NCI-H446 (cell line): ENCODE measurements at places on chromosomes 4 and X.

- no peak for DNase-seq
Measured at GRCh38 chr4:97457253-97457652, 686.0 kb downstream of the STPG2 start.

GRCh38 chr4:71201057-71201456, 137.8 kb upstream of the SLC4A4 start:
- no peak for DNase-seq

DNA sequence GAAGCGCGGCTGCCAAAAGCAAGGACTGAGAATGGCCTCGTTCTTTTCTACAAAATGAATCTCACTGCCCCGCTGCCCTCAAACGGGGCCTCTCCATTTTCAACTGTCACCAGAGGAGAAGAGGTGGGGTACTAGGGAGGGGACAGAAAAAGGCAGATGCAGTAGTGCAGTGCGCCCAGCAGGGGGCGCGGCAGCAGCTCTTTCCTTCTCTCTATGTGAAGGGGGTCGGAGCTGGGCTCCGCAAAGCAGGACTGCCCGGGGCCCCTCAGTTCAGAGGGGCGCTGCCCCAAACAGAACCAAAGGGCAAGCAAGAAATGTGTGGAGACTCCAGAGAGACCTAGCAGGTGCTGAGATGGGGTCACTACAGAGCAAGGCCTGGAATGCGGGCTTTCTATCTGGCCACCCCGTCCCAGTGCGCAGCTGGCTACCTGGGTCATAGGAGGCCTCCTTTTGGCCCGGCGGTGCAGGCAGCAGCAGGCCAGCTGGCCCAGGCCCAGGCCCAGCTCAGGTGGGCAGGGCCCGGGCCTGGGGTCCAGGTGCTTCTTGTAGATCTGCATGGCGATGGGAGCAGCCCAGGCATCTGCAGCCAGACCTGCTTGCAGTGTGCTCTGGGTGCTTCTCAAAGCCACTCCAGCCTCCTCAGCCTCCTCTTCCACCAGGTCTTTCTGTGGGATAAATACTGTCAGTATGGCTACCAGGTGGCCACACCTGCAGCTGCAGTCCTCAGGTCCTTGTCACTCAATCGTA, 5.9 kb downstream of the IRAK1 start:
- DNase-seq: peak; percentile 26

DNA sequence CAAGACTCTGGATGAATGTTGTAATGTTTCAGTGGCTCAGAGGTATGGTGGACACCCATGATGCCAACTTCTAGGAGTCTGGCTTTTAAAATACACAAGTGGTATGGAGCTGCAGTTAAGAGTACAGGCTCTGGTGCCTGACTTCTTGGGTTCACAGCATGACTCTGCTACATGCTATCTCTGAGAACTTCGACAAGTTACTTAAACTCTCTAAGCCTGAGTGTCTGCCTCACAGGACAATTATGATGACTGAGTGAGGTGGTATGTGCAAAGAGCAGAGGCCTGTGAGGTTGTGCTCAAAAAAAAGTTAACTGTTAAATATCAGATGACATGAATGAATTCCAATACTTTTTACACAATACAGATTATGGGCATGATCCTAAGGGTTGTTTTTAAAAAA, 90.9 kb upstream of the SRD5A3 start:
- no peak for DNase-seq

DNA sequence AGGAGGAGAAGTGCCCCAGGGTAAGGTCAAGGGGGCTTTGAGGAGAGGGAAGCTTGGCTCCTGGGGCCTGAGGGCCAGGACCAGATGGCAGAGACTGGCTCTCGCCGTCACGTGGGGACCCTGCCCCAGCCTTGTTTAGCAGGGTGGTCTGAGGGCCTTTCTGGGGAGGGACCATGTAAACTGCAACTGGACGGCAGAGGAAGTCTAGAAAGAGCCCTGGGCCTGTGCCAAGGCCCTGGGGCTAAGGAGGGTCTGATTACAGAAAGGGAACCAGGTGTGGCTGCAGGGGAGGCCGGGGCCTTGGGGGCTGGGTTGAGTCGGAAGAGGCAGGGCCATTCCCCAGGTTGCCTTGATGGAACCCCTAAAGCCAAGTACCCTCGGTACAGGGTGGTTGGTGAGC, 1.8 kb upstream of the HGFAC start:
- no peak for DNase-seq

- no peak for DNase-seq
Measured at GRCh38 chr4:85165808-85166207, 199.3 kb upstream of the WDFY3 start.

DNA sequence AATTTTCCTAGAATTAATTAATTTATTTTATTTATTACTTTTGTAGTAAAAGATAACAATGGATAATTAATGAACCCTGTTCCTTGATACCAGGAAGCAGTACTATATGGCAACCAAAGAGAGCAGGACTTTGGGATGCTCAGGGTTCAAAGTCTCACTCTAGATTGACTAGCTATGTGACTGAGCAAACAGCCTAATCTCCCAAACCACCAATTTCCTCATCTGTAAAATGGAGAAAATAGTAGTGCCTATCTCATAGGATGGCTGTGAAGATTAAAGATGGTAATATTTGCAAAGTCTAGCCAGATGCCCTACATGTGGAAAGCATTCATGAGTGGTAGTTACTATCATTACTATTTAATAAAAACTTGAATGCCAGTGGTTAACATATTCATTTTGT, 97.6 kb downstream of the PRDM5 start:
- DNase-seq: no peak

DNA sequence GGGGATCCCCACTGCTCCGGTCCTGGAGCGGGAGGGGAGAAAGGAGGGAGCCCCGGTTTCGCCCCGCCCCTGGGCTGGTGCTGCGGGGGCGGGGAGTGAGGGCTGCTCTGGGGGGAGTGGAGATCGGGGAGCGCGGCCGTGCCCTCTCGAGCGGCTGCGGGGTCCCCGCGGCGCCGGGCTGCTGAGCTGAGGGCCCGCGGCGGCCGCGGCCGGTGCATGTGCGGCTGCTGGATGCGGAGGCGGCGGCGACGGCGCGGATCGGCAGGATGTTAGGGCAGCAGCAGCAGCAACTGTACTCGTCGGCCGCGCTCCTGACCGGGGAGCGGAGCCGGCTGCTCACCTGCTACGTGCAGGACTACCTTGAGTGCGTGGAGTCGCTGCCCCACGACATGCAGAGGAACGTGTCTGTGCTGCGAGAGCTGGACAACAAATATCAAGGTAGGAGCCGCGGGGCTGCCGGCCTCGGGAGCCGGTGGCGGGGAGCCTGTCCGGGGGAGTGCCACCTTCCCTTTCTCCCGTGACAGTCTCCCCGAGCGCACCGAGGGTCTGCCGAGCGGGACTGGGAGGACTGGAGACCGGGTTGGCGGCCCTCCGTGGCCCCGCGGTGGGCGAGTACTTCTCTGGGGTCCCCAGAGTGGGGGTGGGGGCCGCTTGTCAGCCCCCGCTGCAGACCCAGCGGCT, at the start of gene ING2:
Gene ING2 (plus strand): TSS at position 129 of the 681 bp plus-strand sequence. CDS start 138 bp downstream, at position 267.
- DNase-seq: peak; percentile 78

GRCh38 chr4:14646831-14647230, 355.4 kb upstream of the CPEB2 start:
- DNase-seq: no peak

GRCh38 chr4:37747772-37748330, 61.7 kb upstream of the RELL1 start:
- peak; percentile 38 for DNase-seq

- no peak for DNase-seq
Measured at GRCh38 chrX:104288961-104289360, 34.2 kb upstream of the ESX1 start.

DNA sequence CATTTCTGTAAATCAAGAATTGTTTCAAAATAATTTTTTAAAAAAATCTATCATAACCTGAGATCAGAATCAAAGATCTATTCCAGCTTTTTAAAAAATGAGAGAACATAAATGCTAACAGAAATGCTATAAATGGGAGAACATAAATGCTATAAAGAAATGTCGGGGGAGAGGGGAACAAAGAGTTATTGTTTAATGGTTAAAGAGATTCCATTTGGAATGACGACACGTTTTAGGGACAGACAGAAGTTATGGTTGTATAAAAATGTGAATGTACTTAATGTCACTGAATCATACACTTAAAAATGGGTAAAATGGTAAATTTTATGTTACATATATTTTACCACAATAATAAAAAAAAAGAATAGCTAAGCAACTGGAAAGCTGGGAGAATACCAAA, 127.1 kb downstream of the ATRX start:
- no peak for DNase-seq

DNA sequence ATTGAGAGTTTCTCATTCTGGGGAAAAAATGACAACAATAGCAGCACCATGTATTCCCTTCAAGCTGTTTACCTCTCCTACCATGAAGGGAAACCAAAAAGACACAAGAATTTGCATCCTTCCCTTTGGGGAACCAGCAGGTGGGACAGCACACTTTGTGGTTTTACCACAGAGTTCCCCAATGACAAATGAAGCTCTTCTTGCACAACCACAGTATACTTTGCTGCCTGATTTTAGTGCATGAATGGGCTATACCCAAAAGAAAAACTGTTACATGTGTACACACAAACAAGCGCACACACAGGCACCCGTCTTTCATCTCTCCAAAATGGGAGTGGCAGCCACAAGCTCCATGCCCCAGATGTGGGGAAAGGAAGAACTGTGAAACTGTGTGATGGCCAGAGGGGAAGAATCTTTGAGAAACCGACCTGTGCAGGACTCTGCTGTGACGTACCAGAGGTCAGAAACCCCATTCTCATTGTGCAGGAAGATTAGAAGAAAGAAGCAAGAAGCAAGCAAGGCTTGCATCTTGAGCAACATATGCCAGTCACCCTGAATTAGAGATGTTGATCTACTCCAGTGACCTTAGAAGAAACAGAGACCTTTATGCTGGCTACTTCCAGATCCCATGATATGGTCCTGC, 2.7 kb upstream of the MAML3 start:
- DNase-seq: no peak

DNA sequence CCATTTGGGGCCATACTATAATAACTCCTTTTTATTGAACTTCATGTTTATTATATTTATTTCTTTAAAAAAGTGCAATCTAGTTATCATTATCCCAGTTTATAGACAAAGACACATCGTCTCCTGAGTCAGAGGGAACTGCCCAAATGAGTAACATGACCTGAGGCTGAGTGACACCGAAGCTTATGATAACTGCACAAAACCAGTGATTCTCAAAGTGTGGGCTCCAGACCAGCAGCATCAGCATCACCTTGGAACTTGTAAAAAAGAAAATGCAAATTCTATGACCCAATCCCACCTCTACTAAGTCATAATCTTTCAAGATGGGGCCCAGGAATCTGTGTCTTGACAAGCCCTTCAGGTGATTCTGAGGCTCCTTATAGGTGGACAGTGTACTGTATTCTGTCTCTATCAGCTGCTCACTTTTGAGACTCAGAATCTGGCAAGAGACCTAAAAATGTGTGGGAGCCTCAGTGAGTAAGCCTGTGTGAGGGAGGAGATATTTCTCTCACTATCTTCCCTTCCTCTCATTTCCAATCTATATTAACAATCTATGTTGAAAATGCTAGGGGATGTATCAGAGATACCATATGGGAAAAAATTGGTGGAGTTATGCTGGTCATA, 147.0 kb downstream of the PACRGL start:
- no peak for DNase-seq

DNA sequence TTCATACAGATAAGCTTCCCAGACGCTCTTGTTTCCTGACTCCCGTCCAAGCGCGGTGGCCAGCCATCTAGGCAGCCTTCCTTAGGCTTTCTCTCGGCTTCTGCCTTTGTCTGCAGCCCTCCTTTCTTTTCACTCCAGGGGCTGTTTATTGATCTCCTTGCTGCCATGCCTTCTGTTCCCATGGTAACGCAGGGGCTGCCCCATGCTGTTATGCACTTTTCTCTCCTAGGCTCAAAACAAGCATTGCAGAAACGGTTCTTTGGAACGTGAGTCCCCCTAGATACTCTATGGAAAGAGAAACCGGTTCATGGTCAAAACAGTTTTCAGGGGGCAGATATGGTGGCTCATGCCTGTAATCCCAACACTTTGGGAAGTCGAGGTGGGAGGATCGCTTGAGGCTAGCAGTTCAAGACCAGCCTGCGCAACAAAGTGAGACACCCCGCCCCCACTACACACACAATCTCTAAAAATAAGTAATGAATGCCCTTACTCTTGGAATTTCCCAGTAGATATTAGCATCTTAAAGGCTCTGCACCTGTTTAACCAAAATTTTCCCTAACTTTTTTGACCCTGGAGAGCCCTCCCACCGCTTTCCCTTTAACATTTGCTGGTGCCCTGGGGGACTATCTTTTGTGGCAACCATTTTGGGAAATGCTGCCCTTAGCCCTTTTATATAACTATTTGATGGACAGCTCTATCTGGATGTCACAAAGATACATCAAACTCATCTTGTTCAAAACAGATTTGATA, 53.9 kb upstream of the ZNF157 start:
- DNase-seq: peak; percentile 34

DNA sequence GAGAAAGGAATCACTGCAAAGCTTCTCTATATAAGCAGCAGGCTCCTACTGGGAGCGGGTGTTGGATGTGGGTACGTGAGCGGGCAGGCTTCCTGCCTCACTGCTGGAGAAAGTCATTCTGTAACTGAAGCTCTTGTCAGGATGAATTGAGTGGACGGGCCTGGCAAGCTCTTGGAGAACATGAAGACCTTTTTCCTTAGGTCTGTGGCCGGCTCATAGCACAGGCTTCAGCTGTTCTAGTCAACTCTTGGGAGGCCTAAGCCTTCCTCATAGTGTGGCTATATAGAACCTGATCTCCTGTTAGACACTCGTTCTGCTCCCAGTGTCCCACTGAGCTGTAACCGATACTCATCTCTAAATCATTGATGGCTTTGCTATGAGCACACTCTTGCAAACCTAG, 108.2 kb upstream of the GPC4 start:
- no peak for DNase-seq

DNA sequence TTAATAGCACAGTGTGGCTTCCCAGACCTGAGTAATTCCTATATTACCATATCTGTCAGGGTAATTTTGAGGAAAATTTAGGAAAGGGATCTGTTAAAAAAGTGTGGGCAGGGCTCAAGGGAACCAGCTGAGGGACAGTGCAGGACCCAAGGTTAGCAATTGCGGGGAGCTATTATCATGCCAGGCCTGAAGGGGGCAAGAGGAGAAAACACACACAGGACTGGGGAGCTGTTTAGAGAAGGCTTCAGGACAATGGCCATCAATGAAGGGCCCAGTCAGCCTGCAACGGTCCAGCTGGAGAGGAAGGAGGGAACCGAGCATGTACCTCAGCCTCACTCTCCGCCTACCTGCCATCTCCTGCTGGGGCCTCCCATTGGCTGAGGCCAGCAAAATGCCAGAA, 19.0 kb upstream of the NHS start:
- no peak for DNase-seq

DNA sequence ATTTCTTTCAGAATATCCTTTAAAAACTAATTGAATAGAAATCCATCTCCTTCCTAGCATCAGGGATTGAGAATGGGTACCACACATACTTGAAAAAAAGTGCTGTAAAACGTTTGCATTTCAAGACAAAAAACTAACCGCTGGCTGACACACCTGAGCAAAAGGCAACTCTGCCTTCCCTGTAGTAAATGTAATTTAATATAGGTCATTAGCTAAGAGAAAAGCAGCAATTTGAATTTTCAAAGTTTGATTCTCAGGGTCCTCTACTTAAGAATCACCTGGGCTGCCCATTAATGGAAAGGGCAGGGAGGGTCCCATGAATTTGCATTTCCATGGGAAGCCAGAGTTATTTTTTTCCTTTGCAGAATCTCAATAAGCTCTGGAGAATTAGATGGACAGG, 40.5 kb upstream of the SPP1 start:
- no peak for DNase-seq

GRCh38 chr4:114277690-114278089, 298.2 kb upstream of the ARSJ start:
- no peak for DNase-seq

- no peak for DNase-seq
Measured at GRCh38 chr4:152534541-152535359, 1.1 kb downstream of the FBXW7 start.
